Urothelium cell line (cell line): ENCODE measurements at places on chromosomes 5 and 9.
A peak's percentile ranks its signal among the peaks of the same experiment; 100 is the strongest.

GRCh38 chr9:137040568-137040967, 5.4 kb downstream of the NPDC1 start:
- no peak for DNase-seq

DNA sequence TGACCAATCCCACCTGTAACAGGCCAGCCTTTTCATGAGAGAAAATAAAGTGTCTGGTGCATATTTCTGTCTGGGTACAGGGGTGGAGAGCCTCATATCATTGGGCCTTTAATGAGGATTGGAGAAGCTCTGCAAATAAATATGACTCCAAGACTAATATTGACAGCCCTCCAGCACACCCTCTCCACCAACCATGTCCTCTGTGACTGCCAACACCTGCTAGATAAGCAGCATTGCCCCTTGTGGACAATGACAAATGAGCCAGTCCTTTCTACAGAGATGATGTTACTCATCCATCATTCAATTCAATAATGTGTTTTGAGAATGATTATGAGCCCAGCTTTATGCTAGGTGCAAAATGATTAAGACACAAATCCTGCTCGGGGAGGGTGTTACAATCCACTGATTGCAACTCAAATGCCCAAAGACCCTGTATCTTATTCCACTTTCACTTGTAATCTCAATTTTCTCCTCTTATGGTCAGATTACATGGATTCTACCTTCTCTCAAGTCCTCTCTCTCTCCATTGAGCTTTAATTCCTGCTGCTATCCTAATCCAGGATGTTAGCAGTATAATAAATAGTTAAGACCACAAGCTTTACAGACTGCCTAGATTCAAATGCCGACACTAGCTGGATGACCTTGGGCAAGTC, 2.1 kb upstream of the GFRA3 start:
- DNase-seq: no peak

- no peak for DNase-seq
Observed at GRCh38 chr5:169121630-169122420, 179.1 kb downstream of the SLIT3 start.

DNA sequence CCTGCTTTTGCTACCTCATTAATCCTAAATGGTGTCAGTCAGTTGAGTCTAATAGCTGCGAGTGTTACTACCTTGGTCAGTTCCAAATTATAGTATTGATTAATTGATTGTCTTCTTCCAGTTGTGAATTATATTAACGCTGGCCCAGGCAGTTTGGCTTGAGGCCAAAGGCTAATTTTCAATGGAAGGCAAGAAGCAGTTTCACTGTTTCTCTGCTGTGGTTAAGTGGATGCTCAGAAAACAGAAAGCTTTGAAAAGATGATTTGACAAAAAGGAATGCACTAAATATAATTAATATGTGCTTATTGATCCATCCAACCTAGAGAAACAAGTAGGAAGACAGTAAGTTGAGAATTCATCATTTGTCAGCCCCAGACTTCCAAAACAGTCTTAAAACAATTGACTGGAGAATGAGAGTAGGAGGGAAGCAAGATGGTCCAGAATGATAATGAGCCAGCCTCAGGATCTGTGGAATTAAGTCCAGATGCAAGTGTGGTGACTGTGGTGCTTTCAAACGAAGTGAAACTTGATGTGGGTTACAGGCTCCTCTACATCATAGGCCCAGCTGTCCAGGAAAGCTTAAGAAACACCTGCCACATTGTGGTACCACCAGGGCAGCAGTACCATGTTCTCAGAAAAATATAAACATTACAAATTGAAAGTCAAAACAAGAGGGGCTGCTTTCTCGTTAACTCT, 1371.0 kb upstream of the DMAC1 start:
- no peak for DNase-seq

- DNase-seq: no peak
Observed at GRCh38 chr5:138986186-138986800, 111.2 kb upstream of the LRRTM2 start.

GRCh38 chr9:18857769-18858168, 175.2 kb downstream of the SAXO1 start:
- no peak for DNase-seq

DNA sequence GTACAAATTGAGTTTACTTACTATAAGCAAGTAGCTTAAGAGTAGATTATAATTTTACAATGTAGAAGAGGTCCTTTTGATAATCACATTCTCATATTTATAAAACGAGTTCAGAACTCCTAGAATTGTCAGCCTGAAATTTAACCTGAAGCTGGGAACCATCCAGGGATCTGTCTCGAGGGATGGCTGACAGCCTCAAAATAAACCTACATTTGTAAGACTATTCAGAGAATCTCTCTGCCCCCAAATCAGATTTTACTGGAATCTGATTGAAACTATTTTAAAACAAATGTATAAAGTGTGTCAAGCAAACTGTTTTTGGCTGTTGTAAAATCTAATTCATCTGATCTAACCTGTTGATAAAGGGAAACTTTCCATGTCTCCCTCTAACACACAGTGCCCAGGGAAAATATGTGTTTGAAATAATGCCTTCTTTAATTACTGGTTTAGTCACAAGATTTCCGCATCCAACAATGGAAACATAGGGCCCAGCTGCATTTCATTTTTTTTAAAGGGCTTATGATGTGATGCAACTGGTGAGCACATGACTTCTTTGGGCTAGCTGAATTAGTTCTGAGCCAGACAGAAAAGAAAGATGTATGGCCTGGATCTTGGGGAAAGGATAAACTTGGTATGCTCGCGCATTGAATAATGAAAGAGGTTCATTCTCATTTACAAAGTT, 30.3 kb downstream of the SLC25A46 start:
- DNase-seq: no peak

GRCh38 chr5:142537938-142538337, 148.0 kb downstream of the FGF1 start:
- DNase-seq: no peak

DNA sequence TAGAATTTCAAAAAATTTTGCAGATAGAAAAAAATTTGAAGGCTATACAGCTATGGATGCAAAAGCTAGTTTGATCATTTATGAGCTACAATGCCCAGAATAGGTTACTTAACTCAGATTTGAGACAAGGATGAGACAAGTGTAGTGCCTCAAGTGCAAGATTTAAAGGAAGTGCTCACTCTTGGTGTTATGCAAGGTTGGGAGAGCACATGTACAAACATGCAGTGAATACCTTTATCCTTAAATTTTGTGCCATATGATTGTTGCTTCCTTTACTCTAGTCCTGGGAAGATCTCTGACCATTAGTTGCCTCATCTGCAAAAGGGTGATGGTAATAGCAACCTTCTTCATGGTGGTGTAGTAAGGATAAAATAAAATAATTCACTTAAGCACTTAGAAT, 31.7 kb upstream of the PPP2R2B start:
- DNase-seq: no peak

GRCh38 chr5:141383345-141383744, 803 bp downstream of the PCDHGA7 start:
- no peak for DNase-seq

GRCh38 chr9:132020820-132021510, 58.7 kb downstream of the MED27 start:
- DNase-seq: no peak

DNA sequence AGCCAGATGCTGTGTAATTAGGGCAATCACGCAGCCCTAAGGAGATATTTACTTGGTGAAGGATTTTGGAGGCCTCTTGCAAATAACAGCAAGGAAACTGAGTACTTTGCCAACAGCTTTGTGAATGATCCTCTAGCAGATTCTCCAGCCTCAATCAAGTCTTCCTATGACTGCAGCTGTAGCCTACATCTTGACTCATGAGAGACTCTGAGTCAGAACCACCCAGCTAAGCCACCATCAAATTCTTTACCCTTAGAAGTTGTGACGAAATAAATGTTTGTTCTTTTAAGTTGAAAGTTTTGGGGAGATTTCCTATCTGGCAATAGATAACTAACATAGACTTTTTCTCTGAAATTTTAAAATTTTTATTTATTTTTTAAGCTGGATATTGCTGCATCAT, 237.6 kb upstream of the CCNH start:
- peak; percentile 6 for DNase-seq

DNA sequence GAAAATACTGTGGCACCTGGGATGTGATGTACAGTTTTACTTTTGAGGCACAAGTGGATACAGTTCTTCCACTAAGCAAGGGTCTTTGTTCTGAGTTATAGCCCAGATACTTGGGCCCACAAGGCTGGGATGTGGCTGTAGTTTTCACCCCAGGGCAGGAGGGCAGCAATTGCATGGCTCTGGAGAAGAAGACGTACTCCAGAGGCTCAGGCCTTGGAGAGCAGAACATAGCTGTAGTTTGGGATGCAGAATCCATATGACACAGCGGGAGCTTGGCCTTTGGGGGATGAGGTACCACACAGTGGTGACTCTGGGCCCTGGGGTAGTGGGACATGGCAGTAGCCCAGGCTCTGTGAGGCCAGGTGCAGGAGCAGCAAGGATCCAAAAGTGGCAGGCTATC, 110.8 kb upstream of the FSTL4 start:
- no peak for DNase-seq

- no peak for DNase-seq
Observed at GRCh38 chr9:70159630-70160029, 99.1 kb upstream of the SMC5 start.

DNA sequence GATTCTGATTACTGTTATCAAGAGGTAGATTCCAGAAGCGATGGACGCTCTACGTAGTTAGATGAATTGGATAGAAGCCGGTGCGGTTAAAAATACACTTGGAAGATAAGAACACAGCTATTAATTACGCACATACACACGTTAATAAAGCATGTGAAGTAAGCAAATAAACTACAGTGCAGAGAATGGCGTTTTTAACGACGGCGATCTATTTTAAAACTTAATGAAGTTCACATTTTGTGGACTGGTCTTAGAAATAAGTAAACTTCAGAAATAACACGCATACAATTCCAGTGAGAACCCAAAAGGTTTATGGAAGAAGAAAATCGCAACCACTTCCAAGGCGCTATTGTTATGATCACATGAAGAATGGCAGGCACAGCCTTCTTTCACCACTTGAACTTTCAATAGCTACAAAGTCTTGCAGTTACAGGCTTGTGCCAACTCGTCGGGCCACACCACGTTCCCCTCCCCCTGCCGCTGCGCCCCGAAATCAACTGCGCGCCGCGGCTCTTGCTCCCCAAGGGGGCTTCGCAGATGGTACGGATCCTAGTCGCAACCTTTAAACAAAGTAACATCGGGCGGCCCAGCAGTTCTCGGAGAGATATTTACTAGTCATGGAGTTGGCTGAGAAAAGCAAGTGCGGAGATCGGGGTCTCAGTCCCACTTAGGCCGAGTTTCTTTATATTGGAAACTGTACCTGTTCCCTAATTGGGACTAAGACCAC, 866 bp upstream of the SEMA6A start:
- no peak for DNase-seq

GRCh38 chr9:38026840-38027527, 42.0 kb downstream of the SHB start:
- no peak for DNase-seq

DNA sequence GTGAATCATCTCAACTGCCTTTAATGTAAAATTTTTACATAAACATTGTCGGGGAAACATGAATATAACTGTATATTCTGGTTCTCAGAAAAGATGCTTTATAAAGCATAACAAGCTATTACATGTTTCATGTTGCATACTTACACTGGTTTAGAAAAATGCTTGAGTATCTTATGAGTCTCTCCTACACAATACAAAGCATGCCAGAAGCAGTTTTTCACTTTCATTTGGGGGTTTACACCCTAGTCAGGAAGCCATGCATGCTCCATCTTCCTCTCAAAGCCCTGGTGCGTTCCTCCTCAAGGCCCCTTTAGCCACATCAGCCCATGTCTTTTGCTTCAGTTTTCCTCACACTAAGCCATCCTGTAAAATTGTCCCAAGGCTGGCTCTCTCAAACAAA, 22.8 kb downstream of the ELAVL2 start:
- DNase-seq: no peak

DNA sequence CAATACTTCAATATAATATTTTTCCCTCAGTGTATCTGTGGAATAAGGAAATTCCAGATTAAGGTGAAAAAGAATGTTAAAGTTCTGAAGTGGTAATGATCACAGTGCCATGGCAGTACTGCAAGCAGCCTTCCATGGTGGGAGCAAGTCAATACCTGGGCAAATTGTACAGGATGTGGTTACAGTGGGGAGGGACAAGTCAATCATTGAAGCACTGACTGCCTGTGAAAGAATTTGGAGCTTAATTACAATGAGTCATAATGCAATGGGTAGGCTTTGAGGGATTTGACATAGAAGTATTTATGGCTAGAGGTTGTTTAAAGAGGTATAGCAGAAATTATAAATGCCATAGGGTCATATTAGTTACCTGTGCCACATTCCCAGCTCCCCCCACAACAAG, 786.5 kb upstream of the ACO1 start:
- peak; percentile 73 for DNase-seq

- DNase-seq: no peak
Observed at GRCh38 chr5:158852622-158853021, 247.1 kb downstream of the EBF1 start.

DNA sequence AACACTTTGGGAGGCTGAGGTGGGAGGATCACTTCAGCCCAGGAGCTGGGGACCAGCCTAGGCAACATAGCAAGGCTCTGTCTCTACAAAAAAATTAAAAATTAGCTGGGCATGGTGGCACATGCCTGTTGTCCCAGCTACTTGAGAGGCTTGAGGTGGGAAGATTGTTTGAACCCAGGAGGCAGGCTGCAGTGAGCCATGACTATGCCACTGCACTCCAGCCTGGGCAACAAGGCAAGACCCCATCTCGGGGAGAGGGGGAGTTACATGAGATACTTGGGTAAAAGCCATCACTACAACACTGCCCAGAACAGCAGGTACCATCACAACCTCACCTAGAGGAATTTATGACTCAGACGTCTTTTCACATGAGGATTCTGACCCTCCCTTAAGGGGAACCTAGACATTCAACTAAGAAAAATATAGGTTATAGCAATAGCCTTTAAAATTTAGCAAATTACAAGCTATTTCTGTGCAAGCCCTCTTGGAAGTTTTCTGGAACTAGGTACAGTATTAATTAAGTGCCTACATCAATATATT, 143.5 kb downstream of the NFIB start:
- DNase-seq: no peak

- DNase-seq: no peak
Observed at GRCh38 chr5:167797933-167798332, 493.5 kb upstream of the WWC1 start.

DNA sequence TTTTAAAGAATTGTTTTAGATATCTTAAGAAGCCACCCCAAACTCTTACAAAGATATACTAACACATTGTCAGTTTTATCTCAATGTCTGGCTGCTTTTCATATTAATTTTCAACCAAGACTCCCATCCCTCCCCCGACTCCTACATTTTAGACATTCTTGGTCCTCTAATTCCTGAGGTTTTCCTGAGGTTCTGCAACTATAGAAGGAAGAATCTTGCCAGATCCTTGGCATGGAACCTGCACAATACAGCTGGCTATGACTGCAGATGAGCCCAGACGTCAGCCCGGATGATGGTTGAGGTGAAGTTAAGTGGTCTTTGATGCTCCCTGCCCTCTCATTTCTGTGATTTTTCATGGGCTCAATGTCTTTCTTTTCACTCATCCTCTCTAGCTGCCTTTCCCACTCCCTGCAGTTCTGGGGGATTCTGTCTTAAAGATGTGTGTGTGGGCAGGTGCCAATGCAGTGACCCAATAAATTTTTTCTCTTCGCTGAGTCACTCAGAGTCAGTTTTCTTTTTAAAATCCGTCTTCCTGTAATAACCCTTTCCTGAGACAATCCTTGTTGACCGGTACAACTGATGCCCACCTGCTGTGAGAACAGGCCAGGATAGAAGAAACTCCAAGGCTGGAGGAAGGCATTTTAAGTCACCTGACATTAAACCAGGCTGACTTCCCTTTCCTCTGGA, 237.8 kb upstream of the GAS1 start:
- peak; percentile 29 for DNase-seq
